ENCODE measurements at places on chromosomes 16 and 17.

DNA sequence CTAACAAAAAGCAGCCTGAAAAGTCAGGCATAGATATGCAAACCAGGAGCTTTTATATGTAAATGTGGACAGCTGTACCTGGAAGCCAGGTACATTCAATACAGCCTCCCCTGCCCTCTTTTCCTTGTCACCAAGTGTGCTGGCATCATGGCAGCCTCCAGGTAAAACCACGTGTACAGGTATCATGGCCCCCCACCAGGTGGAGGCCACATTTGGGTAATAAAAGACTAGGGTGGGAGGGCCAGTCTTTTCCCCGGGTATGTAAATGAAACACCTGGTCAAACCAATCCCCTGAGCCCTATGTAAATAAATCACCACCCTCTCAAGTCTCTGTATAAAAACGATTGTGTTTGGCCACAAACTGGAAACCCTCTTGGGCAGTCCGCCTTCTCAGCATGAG lies 226.4 kb upstream of the GOT2 start:
- DNase-seq, result no peak

- no peak for DNase-seq
Measured at GRCh38 chr17:49217651-49218413, 7.3 kb downstream of the ABI3 start.

- no peak for DNase-seq
Measured at GRCh38 chr17:30341703-30342249, 7.9 kb upstream of the TMIGD1 start.

GRCh38 chr17:41223821-41224220 lies 2.6 kb upstream of the KRTAP9-2 start:
- peak; percentile 8 for DNase-seq

- DNase-seq, result no peak
Measured at GRCh38 chr16:13864689-13865088, 55.3 kb upstream of the ERCC4 start.

DNA sequence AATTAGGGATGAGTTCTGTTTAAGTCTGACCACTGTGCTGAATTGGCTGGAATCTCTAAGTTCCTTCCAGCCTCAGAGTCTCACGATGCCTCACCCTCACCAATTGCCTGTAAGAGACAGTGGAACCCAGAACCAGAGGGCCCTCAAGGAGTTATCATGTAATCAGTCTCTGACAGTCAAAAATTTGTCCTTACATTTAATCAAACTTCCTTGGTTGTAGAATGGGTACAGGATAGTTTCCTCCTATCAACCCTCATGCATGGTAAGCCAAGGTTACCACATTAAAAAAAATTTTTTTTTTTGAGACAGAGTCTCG lies 83.2 kb downstream of the CDK5R1 start:
- DNase-seq, result no peak

GRCh38 chr16:52613508-52613907 lies 66.6 kb upstream of the TOX3 start:
- no peak for DNase-seq

DNA sequence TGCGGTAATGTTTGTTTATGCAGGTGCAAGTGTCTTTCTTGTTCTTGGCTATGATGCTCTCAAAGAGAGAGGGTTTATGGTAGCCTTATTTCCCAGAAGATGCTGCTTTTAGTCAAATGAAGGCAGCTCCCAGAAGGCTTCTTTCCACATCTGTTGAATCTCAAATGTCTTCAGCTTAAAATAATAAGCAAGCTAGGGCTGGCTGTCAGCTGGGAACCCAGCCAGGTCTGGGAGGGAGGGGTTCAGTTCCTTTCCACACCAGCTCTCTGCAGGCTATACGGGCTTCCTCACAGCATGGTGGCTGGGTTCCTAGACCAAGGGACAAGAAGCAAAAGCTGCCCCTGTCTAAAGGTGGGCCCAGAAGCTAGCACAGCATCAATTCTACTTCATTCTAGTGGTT lies 47.4 kb upstream of the ATF7IP2 start:
- peak; percentile 29 for DNase-seq

- DNase-seq, result no peak
Measured at GRCh38 chr17:16443511-16444257, 28.3 kb downstream of the TRPV2 start.

All from amniotic epithelial cell (primary cell).